ENCODE measurements at places on chromosomes 7 and 10.

- no peak for DNase-seq
Observed at GRCh38 chr7:96658022-96658412, 51.6 kb downstream of the SEM1 start.

GRCh38 chr10:126686268-126686667 lies 15.8 kb upstream of the C10orf90 start:
- no peak for DNase-seq

GRCh38 chr10:34811968-34812514 lies 3.1 kb downstream of the PARD3 start:
- no peak for DNase-seq

GRCh38 chr7:21125297-21125696 lies 302.6 kb upstream of the SP4 start:
- no peak for DNase-seq

DNA sequence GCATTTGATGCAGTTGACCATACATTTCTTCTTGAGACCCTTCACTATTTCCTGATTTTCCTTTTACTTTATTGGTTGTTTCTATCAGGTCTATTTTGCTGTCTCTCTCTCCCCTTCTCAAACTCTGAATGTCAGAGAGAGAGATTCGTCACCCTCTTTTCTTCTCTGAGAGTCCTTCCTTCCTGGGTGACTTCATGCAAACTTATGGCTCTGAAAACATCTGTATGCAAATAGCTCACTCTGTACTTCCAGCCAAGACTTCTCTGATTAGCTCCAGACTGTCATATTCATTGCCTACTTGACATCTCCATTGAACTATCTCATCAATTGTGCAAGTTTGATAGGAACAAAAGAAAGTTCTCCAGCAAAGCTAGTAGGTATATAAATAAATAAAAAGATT lies 191.7 kb upstream of the KLF6 start:
- no peak for DNase-seq

Data from stimulated activated CD4-positive, alpha-beta T cell treated with anti-CD3 and anti-CD28 coated beads, Interleukin-12 subunit alpha, Interleukin-12 subunit beta, amount 100 ng/mL, for 24 hours (primary cell).